NCI-H187 (cell line): ENCODE measurements at places on chromosomes 1 and 21.

DNA sequence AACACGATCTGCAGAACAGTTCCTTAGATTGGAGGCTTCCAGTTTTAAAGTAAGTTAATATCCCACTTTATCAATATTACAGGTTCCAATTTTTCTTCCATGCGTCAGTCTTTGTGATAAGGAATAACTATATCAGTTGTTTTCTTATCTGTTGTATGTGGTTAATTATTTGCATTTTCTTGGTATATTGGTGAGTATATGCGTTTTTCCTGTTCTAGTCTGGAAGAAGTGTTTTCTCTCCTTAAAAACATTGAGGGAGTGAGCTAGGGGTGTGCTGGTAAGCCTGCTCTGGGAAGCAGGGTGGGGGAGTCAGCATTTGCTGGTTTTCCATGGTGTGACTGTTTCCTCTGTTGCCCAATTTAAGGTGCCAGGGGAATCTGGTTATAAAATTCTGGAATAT, 50.2 kb upstream of the KIF1B start:
- DNase-seq = no peak

GRCh38 chr1:223886516-223886921, 40.8 kb upstream of the TP53BP2 start:
- no peak for DNase-seq

- DNase-seq = no peak
These were observed 2.0 kb downstream of the FCRL6 start for GRCh38 chr1:159803956-159804689.

- no peak for DNase-seq
These were observed 61.5 kb downstream of the ADARB1 start for GRCh38 chr21:45135868-45136267.

DNA sequence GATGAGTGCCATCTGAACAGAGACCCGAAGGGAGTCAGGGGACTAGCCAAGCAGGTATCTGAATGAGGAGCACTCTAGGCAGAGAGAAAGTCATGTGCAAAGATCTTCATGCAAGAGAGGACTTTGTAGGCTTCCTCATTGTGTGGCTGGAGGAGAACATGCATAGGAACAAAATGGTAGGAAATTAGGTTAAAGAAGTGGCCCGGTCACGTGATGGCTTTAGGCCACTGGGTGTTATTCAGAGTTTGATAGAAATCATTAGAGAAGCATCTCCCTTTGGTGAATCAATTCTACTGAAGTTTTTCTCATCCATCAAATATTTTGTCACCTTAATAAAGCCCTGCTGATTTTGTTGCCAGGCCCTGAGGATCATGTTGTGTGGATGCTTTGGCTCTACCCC, 45.8 kb upstream of the KCTD3 start:
- DNase-seq = no peak

- DNase-seq = no peak
These were observed 114.7 kb downstream of the PLXNA2 start for GRCh38 chr1:208129487-208129886.

DNA sequence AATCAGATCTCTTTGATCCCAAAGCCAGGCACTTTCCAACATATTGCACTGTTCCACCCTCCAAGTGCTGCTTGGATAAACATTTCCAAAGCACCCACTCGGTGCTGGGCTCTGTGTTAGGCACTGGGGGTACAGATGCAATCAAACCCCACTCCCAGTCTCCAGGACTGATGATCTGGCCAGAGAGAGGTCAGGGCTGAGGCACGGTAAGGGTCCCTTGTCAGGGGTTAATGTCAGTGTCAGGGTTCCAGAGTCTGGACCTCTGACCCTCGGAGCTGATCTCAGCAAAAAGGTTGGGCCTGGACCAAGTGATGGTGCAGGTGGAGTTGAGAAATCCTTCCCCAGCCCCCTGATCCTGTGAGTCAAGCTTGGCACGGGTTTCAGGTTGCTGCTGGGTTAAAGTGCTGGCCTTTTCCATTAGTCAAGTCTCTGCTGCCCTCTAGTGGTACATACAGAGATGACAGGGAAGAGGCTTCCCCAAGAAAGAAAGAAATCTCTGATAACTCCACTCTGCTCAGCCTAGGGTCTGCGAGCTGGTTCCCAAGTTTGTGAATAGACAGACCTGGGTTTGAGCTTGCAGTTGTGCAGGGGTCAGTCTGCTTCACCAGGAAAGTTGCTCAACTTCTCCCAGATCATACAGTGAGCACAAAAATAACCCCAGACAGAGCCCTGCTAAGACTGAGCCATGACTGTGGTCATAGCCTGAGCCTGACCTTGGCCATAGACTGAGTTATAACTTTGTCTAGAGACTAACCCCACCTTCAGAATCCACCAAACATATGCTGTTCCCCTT, 74.6 kb downstream of the DMRTA2 start:
- DNase-seq = peak; percentile 42

GRCh38 chr1:54230507-54231339, 30.8 kb downstream of the MRPL37 start:
- DNase-seq = no peak

DNA sequence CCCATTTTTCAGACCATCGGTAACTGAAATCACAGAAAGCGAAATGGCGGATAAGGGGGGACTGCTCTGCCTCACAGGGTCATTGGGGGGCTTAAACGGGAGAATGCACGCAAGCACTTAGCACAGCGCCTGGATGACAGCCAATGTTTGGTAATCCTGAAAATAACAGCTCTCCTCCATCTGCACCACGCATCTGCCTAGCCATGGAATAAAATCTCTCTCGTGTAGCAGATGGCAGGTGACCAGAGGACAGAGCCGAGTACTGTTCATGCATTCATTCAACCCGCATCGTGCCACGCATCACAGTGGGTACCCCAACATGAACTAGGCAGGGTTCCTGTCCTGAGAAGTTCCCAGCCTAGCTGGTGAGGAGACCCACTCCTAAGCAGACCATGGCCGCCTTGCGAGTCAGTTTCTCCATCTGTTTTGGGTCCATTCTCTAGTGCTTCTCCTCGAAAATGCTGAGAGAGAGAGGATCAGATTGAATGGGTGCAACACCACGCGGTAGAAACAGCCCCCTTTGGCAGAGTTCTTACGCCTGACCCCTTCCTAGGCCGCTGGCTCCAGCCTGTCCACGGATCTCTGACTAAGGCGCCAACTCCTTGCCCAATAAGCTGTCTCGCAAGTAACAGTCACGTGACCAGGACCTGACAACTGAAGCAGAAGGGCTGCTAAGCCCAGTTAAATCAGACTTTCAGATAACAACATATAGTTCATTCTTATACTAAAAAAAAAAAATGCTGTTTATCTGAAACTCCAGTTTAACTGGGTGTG, 7.3 kb downstream of the SLC1A7 start:
- no peak for DNase-seq

DNA sequence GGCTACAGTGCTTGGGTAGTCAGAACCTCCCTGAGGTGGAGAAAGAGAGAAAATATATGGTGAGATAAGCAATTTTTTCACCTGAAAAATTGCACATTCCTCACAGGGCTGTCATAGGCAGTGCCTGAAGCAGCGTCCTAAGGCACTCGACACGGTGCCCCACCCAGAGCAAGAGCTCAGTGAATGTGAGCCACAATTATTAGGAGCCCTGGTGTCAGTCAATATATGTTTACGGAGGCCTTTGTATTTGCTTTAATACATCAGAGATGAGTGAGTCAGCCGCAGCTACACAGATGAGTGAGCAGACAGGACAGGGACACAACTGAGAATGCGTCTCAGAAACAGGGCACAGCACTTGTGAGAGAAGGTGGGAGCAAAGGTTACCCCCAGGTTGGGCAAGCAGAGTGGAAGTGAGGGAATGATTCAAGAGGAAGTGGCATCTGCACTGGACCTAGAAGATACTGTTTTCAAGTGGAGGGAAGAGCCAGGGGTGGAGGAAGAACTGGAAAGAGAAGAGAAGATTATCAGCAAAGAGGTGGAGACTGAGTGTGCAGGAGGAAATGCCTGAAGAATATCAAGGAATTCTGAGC, 5.2 kb upstream of the PIGC start:
- no peak for DNase-seq

DNA sequence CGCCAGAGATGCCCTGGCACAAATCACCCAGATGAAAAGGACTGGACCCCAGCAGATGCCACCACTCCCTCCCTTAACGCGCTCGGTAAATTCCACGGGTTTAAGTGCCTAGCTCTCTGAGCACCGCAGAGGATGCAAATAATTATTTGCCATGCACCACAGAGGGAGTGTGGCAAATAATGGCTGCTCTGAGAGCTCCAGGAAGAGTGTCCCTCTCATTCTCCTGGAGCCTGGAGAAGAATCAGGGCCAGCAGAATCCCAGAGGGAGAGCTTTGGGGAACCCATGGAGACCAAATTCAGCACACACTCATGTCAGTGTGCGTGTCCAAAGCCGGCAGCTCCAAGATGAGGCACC, 667 bp downstream of the HHIPL2 start:
- DNase-seq = no peak

DNA sequence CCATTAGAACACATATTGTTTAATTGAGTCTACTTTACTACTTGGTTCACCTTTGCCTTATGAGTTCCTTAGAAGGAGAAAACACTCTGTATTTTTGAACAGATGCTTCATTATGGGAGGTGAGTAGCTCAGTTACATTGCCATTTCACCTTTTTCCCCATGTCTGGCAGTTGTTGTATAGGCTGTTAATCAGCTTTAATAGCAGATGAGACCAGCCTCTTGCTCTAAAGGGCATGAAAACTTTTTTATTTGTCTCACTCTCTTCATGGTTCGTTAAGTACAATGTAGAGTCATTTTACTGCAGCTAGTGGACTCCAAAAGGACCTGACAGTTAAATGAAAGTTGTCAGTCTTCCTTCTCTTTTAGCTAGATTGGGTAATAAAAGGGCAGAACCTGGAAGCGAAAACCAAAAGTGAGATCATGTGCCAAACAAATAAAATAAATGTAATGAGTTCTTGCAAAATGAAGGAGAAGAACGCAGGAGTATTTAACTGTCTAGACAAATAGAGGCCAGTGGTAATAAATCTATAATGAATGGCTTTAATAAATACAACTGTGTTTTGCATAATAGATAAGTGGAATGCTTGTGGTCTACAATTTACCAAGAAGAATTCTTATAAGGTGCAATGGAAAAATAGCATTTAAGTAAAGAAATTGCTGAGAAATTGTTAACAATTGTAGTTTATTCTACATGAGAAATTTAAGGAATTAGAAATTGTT, 180.0 kb upstream of the NEGR1 start:
- no peak for DNase-seq

- DNase-seq = peak; percentile 82
These were observed 986 bp upstream of the RNF186 start for GRCh38 chr1:19815801-19816736.
